Stimulated activated effector memory CD8-positive, alpha-beta T cell treated with anti-CD3 and anti-CD28 coated beads, Interleukin-12 subunit alpha, Interleukin-12 subunit beta, amount 100 ng/mL, for 72 hours (primary cell): ENCODE measurements at places on chromosomes 3 and 15.

DNA sequence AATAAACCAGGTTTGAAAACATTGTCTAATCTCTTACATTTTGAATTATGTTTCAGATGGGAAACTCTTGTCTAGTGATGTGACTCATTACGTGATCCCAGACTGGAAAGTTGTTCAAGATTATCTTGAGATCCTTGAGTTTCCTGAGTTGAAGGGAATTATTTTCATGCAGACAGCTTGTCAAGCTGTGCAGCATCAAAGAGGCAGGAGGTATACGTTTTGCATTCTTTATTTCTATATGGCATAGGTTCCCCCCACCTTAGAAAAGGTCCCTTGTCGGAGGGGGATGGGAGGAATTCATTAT is 1.5 kb downstream of the DIS3L start:
- DNase-seq, result no peak

- no peak for DNase-seq
Observed at GRCh38 chr3:49012441-49013017, 5.3 kb downstream of the WDR6 start.

- no peak for DNase-seq
Observed at GRCh38 chr3:30613133-30613825, 6.9 kb downstream of the TGFBR2 start.

GRCh38 chr3:87363721-87364120 is 87.3 kb upstream of the POU1F1 start:
- DNase-seq, result no peak

DNA sequence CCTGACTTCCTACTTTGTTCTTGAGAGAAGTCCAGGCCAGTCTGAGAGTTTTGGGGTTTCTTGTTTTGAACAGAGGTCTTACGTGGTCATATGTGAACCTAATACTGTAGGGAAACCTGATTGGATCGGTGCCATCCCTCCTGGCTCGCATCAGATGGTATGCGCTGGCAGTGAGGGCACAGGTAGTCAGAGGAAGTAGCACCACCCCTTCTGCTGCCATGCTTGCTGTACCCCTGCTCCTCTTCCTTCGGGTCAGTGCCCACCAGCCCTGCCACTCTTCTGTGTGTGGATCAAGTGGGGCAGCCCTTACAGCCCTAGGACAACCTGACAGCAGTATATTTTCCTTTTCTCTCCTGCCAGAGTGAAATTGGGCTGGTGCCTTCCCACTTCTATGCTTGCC is 39.7 kb downstream of the CHCHD6 start:
- no peak for DNase-seq

- no peak for DNase-seq
Observed at GRCh38 chr3:11185564-11186317, 31.4 kb downstream of the HRH1 start.
